ENCODE measurements at places on chromosomes 7 and 10. TPM values are rescaled to one million over a fixed set of nuclear protein-coding genes. Genes with fewer than 3 reads are reported as not detected.

Gene IRF5
- 6.5 TPM for total RNA-seq

Gene PPP3CB
- total RNA-seq, result 48.0 TPM

Gene LMOD2
- total RNA-seq, result not detected

Gene FMC1
- total RNA-seq, result 4.0 TPM

Gene TAS2R16
- not detected for total RNA-seq

Gene UNC5B
- not detected for total RNA-seq

Gene CYP2C19
- not detected for total RNA-seq

GRCh38 chr10:34181553-34182300 is 633.4 kb downstream of the PARD3 start:
- H3K27ac ChIP-seq, result no peak overlapping the region
- DNase-seq, result no peak
- no peaks in the 10 kb centered on the region for H3K27me3 ChIP-seq

DNA sequence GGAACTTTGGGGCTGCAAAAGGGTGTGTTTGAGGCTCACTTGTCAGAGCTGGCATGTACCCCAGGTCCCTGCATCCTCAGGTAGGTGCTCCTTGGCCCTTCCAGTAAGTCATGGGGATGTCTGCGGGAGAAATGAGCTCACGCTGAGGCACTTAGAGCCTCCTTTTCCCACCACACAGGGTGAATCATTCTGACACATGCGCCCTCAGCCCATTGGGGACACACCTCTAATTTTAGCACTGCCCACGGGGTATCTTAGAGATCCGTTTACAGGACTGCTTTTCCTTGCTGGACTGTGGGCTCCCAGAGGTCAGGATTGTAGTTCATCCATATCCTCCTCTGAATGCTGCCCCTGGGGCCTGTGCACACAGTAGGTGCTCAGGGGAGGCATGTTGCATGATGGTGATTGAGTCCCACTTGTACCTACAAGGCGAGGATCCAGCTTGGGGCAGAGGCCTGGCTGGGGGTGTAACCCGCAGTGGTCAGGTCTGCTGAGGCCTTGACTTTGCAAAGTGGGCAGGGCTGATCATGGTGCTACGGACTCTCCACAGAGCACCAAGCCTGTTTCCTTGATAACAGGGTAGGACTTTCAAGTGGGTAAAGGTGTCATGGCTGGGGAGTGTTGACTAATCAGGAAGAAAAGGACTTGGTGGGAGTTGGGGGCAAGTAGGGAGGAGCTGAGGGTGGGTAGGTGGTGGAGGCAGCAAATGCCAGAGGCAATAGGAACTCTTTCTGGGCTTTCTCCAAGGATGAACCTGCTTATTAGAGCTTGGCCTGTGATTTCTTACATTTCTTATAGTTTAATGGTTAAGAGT is 5.8 kb downstream of the TSPAN15 start:
- no peak overlapping the region for H3K4me3 ChIP-seq
- peaks cover 4% of the 10 kb centered on the region for H3K4me1 ChIP-seq
- peaks cover 9% of the 10 kb centered on the region for H3K27me3 ChIP-seq
- H3K36me3 ChIP-seq, result no peaks in the 10 kb centered on the region

DNA sequence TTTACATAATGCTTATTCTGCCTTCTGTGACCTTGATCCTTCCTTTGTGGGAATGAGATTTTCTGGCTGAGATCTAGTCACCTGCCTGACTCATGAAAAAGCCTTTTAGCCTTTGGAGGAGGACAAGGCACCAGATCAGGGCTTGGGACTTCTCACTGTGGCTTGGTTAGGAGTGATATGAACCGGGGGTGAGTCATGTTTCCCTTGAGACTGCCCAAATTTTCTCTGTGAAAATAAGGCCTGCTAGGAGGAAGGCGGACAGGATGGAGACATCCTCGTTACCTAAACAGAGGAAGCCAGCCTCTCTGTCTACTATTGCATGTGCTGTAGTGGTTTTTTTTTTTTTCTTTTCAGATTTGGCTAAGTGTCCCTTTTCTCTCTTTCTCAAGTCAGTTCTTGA is 57.8 kb downstream of the EVX1 start:
- peaks cover 8% of the 10 kb centered on the region for H3K27me3 ChIP-seq
- H3K36me3 ChIP-seq, result no peaks in the 10 kb centered on the region
- no peak overlapping the region for H3K27ac ChIP-seq
- DNase-seq, result no peak

DNA sequence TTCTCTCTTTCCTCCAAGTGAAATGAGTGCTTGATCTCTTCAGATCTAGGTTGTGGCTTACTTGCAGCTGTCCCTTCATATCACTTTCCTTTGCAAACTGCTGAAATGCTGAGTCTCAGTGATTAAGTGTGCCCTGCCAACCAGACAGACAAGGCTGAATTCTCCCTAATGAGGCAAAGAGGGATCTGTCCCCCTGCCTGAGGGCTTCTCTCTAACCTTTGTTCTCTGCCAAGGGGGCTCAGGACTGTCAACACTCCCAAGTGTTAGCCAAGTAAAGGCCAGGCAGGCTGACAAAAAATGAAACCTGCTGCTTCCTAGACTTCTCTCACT is at the start of gene MSS51:
TSS of gene MSS51 (minus strand) at position 24 of the 330 bp plus-strand sequence. CDS start 5,277 bp downstream, outside the sequence.
- no peak within 1 kb of the TSS for H3K27ac ChIP-seq
- H3K27me3 ChIP-seq, result no peaks in the 10 kb centered on the region
- peaks cover 13% of the 10 kb centered on the region for H3K4me1 ChIP-seq

GRCh38 chr7:48636391-48637015 is 287.8 kb upstream of the CDC14C start:
- peaks cover 40% of the 10 kb centered on the region for H3K4me1 ChIP-seq
- no peaks in the 10 kb centered on the region for H3K36me3 ChIP-seq
- H3K27me3 ChIP-seq, result no peaks in the 10 kb centered on the region
- no peak for DNase-seq
- no peak overlapping the region for H3K27ac ChIP-seq

DNA sequence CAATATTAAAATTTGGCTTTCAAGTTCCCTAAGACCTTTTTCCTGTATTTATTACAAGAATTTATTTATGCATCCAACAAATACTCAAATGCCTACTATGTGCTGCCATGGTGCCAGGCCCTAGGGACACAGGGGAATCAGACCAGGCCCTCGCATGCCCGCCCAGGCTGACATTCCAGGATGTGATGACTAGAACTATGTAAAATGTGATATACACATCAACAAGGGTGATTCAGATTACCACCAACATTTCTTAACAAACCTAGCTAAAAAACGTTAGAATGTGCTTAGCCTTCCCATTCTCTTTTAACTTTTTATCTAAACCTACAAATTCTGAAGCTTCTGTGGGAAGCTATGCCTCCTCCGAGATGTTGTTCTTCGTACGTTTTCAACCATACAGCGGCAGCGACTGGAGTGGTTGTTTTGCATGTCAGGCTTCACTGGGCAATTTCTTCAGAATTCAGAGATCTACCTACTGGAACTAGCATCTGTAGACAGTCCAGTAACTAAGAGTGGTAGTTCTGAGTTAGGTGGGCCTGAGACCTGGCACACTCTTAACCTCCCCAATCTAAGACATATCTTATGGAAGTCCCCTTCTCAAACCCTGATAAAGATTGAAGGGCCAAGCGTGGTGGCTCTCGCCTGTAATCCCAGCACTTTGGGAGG is 22.1 kb downstream of the GNA12 start:
- H3K4me3 ChIP-seq, result no peak overlapping the region
- H3K27me3 ChIP-seq, result no peaks in the 10 kb centered on the region
- DNase-seq, result no peak
- H3K27ac ChIP-seq, result no peak overlapping the region

GRCh38 chr7:30877015-30877769 is 34.5 kb upstream of the AQP1 start:
- no peak for DNase-seq
- H3K4me3 ChIP-seq, result no peak overlapping the region
- H3K36me3 ChIP-seq, result no peaks in the 10 kb centered on the region
- peaks cover 5% of the 10 kb centered on the region for H3K4me1 ChIP-seq
- H3K27me3 ChIP-seq, result no peaks in the 10 kb centered on the region

GRCh38 chr10:121830101-121830500 is 97.7 kb downstream of the ATE1 start:
- no peak overlapping the region for H3K27ac ChIP-seq
- H3K4me3 ChIP-seq, result no peak overlapping the region
- no peaks in the 10 kb centered on the region for H3K4me1 ChIP-seq
- peaks cover 18% of the 10 kb centered on the region for H3K36me3 ChIP-seq
- DNase-seq, result no peak

- no peak overlapping the region for H3K27ac ChIP-seq
- DNase-seq, result no peak
- no peaks in the 10 kb centered on the region for H3K27me3 ChIP-seq
- no peaks in the 10 kb centered on the region for H3K36me3 ChIP-seq
Observed at GRCh38 chr7:82567841-82568240, 124.3 kb upstream of the CACNA2D1 start.

DNA sequence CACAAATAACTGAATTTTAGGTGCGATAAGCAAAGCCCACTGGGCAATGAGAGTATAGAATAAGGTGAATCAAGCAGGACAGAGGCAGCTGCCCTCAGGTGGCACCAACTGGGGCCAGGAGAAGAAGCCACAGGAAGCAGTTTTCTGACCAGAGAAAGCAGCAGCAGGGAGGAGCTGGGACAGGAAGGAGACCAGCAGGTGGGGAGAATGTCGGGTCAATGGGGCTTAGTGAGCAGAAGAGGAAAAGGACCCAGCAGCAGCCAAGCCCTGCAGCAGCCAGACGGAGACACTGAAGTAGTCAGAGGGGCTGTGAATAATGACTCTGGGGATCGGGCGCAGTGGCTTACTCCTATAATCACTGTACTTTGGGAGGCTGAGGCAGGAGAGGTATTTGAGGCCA is 209.6 kb upstream of the SH2B2 start:
- no peak overlapping the region for H3K27ac ChIP-seq
- peaks cover 7% of the 10 kb centered on the region for H3K4me1 ChIP-seq
- peaks cover 8% of the 10 kb centered on the region for H3K36me3 ChIP-seq
- no peak for DNase-seq

GRCh38 chr7:50262446-50262845 is 42.1 kb upstream of the IKZF1 start:
- H3K36me3 ChIP-seq, result peaks cover 29% of the 10 kb centered on the region
- H3K27me3 ChIP-seq, result no peaks in the 10 kb centered on the region
- H3K27ac ChIP-seq, result peak overlapping the region; percentile 98
- peaks cover 87% of the 10 kb centered on the region for H3K4me1 ChIP-seq
- peak overlapping the region; percentile 43 for H3K4me3 ChIP-seq

Data from activated CD4-positive, alpha-beta T cell treated with anti-CD3 and anti-CD28 coated beads, Interleukin-2, amount 10 ng/mL, durations not matched to agents 7 days and 5 days (primary cell).